HuH-7.5 (cell line): ENCODE measurements at places on chromosomes 7 and 10.

- DNase-seq: no peak
Measured at GRCh38 chr10:56258378-56258777, 102.7 kb downstream of the ZWINT start.

GRCh38 chr10:105681051-105681450 lies 1040.0 kb downstream of the SORCS3 start:
- no peak for DNase-seq

DNA sequence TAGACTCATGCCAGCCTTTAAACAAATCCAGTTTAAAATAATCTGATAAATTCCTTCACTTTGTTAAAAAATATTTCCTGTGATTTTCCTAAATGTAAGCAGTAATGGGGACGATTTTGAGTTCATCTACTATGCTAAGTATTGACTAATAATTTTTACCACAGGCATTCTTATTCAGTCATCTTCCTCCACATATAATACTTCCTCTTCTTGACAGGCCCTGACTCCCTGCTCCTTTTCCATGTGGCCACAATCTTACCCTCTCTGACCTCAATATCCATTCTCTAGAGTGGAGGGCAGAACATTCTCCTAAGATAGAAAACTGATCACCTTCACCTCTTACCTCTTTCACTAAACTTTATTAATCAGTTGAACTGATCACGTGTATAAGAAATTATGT lies 7.8 kb downstream of the DNAJC2 start:
- no peak for DNase-seq

GRCh38 chr7:504221-505111 lies 15.2 kb downstream of the PDGFA start:
- DNase-seq: no peak

DNA sequence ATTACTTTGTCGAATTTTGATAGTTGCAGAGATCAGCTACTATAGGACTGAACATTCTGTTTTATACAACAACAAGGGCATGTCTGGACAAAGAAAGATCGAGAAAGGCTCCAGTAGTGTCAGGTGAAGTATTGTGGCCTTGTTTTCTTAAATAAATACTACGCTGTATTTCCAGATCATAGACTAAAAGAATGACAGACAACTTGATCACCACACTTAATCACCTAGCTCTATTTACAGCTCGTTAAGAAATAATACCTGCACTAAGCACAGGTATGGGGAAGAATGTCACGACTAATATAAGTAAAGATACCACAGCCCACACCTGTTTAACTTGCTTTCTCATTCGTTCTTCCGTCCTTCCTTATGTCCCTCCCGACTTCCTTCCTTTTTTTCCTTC lies 269.2 kb downstream of the HGF start:
- DNase-seq: no peak
